ENCODE measurements at places on chromosomes 11 and 22.

DNA sequence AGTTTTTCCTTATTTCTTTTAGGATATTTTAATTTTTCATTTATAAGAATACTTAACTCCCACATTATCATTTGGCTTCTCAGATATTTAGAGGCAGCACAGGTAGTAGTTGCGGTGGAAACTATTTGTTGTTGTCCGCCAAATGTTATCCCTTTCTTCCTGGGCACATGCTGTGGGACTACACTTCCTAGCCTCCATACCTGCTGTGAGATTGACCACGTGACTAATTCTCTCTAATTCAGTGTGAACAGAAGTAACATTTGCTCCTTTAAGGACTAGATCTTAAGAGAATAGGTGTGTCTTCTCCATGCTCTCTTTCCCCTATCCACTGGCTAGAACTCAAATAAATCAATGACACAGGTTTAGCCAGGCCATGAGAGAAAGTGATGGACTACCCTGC, 136.5 kb downstream of the ATG16L2 start:
- DNase-seq = no peak

- no peak for DNase-seq
Measured at GRCh38 chr22:49509016-49509415, 318.7 kb downstream of the BRD1 start.

GRCh38 chr11:16880184-16880801, 133.9 kb downstream of the PLEKHA7 start:
- no peak for DNase-seq

DNA sequence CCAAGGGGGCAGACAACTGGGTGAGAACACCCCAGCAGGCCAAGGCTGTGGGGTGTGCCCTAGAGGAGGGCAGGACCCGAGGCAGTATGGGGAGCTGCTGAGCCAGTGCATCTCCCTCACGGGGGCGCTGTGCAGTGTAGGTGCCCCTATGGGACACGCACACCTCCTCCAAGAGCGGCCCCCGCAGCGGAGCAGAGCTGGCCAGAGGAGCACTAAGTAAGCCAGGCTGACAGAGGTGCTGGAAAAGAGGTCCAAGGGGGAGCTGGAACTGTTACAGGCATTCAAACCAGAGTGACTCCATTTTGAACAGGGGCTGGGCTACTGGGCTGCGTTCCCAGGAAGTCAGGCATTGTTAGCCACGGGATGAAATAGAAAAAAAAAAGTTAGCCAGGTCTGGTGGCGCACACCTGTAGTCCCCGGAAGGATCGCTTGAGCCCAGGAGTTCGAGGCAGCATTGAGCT, 41.8 kb downstream of the TST start:
- DNase-seq = peak; percentile 7

DNA sequence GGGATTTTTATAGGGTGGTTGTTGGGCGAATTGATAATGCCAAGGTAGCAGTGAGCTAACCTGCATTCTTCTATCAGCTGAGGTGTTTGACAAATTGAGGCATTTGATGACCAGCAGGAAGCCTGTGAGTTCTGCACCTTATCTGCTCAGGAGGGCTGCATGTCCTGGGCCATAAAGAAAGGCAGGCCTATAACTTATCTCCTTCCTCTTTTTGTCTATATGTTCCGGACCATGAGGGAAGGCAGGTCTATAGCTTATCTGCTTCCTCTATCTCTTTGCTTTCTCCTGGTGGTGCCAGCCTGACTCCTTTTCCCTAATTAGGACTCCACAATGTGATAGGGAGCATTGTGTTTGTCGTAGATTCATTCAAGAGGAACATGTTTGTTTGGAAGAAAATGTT, 8.6 kb upstream of the JAM3 start:
- DNase-seq = no peak

DNA sequence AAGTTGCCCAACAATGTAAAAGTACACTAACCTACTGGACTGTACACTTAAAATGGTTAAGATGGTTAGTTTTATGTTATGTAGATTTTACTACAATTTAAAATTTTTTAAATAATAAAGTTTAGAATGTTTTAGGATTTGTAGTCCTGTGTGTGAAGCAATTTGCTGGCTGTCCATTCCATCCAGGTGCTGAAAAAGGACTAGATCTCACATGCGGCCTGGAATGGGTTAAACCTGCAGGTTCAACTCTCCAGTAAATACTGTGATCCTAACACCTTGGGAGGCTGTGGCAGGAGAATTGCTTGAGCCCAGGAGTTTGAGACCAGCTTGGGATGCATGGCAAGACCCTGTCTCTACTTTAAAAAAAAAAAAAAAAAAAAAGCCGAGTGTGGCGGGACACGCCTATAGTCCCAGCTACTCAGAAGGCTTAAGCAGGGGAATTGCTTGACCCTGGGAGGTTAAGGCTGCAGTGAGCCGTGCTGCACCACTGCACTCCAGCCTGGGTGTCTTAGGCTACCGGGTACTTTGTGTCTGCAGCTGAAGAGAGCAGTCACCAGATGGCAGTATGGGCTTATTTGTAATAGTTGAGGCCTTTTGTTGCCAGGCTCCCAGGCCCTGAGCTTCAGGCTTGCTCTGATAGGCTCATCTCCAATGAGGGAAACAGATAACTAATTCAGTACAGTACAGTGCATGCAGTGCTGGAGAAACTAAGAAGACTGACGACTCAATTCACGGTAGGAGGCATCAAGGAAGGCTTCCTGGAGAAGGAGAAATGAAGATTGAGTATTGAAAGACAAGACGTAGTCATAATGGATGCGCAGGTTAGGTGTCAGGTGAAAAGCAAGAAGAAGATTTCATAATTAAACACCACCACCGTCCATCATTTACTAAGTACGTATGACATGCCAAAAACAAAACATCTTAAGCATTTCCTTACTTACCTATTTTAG, 64.7 kb upstream of the ASPHD2 start:
- peak; percentile 62 for DNase-seq

DNA sequence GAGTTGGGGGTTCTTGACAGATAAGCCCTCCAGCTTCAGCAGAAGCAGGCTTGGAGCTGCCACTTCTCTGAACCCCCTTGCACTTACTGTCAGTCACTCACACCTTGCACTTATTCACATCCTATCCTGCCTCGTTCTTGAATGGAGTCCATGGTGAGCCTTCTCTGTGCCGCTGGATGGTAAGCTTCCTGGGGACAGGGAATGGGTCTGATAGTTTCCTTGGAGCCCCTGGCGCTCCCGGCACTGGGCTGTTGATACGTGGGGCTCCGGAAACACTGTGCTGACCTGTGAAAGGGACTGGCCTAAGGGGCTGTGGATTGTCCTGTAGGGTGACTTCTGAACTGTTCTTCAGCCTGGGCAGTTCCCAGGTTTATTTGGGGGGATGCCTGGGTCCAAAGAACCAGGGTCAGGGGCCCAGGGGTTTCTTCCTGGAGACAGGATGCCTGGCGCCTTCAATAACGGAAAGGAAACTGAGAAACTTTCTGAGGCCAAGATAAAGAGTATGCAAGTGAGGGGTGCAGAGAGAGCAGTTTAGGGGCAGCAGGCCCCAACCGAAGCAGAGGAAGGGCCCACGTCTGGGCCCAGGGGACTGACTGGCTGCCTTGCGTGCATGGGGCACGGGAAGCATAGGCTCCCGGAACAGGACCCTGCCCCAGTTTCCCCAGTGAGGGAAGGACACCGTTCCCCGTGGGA, 709 bp upstream of the ST3GAL4 start:
- DNase-seq = no peak

DNA sequence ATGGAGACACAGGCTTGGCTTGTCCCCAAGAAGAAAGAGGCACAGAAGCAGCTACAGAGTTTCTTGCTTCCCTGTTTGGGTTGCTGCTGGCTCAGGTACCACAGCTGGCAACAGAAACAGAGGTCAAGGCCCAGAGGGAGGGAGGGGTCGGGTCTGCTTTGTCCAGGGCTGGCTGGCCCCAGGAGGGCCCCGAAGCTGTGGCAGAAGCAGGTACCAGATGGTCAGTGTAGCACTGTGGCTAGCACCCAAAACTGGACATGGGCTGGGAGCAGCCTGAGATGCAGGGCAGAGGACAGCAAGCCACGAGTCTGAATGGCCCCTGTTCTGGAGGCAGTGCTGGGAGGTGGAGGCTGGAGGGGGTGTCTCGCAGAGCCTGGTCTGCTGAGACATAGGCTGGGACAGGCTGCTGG, 52.3 kb upstream of the CCDC188 start:
- DNase-seq = no peak

DNA sequence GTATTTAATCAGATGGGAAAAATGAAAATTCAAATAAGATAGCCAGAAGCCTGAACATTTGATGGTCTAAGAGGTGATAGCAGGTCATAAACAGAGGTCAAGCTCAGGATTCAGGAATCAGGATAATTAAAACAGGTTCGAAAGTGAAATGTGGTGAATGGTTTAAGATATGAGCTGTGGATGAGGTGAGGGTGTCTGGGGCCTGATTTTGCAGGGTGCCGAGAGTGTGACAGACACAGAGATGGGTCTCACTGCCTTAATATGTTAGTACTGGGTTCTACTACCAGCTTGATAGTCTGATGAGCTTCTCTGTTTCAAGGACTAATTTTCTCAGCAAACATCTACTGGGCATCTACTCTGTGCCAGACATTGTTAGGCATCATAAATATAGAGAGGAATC, 19.9 kb upstream of the EMSY start:
- no peak for DNase-seq

Data from hippocampal formation (tissue), 2 donors.